ENCODE measurements at places on chromosomes 12 and 14.

GRCh38 chr12:51364001-51364400 lies 17.5 kb upstream of the CELA1 start:
- DNase-seq: no peak

DNA sequence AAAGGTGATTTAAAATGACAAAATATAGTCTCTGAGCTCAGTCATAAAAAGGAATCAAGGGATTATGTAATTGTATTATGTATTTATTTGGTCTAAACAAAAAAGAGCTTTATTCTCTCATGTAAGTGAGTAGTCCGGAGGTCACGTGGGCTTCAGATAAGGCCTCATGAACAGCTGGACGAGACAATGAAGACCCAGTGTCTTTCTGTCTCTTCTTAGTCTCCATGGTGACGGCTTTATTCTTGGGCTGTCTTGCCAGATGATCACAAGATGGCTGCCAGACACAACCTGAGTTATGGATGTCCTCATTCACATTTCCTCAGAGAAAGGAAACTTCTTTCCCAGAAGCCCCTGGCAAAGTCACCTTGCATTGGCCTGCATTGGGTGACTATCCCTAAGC lies 98.6 kb downstream of the ARF6 start:
- DNase-seq: no peak

GRCh38 chr12:132138941-132139871 lies 4.9 kb downstream of the DDX51 start:
- DNase-seq: no peak

DNA sequence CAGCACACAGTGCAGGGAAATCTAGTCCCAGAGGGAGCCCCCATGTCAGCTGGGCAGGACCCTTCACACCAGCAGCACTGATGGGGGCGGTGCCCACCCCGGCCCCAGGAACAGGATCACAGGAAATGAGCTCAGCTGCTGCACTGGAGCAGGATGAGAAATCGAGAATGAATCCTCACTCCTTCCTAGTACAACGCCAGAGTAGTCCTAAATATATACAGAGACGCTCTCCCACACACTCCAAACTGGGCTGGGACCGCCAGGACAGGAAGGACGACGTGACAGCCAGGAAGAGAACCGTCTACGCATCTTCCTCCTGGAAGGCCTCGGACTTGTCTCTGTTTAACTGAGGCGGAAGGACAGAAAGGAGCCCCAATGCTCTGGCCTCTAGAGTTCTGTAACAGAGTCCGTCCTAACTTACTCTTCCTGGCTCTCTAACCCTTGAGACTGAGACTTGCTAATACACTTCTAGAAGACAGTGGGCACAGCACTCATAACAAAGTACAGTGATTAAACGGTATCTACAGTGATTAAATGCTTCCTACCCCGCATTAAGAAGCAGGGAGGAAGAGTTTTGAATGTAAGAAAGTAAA lies 33.4 kb downstream of the CDC42BPB start:
- no peak for DNase-seq

GRCh38 chr14:21231020-21231652 lies 38.1 kb downstream of the HNRNPC start:
- DNase-seq: peak; percentile 69

- no peak for DNase-seq
These were observed 52.0 kb downstream of the LIMA1 start for GRCh38 chr12:50231346-50231745.

GRCh38 chr12:108570743-108571608 lies 8.6 kb downstream of the ISCU start:
- no peak for DNase-seq

DNA sequence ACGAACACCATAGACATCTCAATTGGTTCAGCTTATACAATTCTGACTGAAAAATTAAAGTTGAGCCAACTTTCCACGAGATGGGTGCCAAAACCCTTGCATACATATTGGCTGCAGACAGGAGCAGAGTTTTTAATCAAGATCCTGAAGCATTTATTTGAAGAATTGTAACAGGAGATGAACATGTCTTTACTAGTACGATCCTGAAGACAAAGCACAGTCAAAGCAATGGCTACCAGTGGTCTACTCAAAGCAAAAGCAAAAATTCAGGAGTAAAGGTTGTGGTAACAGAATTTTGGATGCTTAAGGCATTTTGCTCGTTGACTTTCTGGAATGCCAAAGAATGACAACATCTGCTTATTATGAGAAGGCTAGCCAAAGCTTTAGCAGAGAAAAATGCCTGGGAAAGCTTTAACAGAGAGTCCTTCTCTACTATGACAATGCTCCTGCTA lies 20.7 kb downstream of the ZDHHC17 start:
- no peak for DNase-seq

DNA sequence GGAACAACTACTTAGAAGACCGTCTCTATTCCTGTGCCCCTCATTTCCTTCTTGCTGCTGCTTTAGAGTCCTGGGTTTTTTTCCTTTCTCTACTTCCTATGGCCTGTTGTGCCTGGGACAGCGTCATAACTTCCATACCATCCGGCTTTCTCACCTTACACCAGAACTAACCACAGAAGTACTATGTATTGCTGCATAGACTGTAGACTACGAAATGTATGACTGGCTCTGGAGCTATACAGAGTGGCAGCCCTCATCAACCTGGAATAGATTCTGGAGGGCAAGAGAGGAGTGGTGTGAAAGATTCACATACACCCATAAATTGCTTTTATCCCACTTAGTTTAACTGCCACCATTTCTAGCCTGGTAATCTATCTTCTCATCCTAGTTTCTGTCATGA lies 16.9 kb upstream of the SRP54 start:
- DNase-seq: no peak

GRCh38 chr12:67320614-67321295 lies 51.6 kb downstream of the CAND1 start:
- no peak for DNase-seq

Data from CD4-positive, alpha-beta T cell treated with Interleukin-4 for 1 hour (primary cell).